ENCODE measurements at places on chromosomes 2 and 18.

DNA sequence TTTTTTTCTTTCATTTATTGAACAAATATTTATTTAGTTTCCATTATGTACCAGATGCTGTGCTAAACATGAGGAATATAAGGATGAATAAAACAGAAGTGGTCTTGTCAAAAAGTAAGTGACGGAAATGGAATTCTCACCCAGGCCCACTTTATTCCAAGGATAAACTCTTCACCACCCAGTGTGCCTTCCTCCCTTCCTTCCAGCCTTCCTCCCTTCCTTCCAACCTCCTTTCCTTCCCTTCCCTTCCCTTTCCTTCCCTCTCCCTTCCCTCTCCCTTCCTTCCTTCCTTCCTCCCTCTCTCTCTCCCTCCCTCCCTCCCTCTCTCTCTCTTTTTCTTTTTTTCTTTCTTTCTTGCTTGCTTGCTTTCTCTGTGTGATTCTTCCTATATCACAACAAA lies 240.8 kb downstream of the DPP10 start:
- DNase-seq, result no peak

GRCh38 chr2:10228611-10229365 lies 73.9 kb upstream of the HPCAL1 start:
- no peak for DNase-seq

GRCh38 chr2:58680755-58681310 lies 439.7 kb upstream of the FANCL start:
- DNase-seq, result peak; percentile 49

GRCh38 chr2:198991431-198991830 lies 466.3 kb downstream of the SATB2 start:
- DNase-seq, result no peak

DNA sequence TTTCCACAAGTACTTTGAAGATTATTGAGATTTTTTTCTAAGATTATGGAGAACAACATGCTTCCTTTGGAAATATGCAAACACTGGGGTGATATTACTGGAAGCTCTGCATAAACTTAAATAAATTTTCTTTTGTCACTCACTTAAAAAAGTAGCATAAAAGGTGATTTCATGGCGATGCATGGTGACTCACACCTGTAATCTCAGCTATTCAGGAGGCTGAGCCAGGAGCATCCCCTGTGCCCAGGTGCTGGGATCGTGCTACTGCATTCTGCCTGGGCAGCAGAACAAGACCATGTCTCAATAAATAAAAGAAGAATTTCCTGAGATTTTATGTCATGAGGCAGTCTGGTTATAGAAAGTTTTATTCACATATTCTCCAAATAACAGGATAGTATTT lies 679.1 kb upstream of the CDH2 start:
- no peak for DNase-seq

DNA sequence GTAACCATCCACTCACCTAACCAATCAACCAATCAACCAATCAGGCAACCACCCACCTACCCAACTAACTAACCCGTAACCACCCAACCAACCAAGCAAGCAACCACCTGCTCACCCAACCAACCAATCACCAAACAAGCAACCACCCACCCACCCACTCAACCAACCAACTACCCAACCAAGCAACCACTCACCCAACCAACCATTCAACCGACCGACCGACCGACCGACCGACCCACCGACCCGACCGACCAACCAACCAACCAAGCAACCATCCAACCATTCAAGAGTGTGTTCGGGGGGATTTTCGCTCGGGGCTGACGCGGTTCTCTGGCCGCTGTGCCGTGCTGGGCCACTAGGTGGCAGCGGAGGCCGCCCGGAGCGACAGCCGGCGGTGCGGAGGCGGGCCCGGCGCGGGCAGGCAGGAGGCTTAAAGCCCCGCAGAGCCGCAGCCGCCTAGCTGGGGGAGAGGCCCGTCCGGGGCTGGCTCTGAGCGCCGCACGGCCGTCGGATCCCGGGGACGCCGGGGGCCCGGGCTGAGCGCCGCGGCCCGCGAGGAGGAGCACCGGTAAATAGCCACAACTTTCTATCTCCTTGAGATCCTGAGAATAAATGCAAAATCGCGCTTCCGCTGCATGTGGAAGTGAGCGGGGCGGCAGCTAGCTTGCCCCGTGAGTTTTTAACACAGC lies at the start of gene MC5R:
Gene MC5R, plus strand, starts transcription at position 443 of the 689 bp plus-strand sequence. CDS start 1,617 bp downstream, outside the sequence.
- no peak for DNase-seq

DNA sequence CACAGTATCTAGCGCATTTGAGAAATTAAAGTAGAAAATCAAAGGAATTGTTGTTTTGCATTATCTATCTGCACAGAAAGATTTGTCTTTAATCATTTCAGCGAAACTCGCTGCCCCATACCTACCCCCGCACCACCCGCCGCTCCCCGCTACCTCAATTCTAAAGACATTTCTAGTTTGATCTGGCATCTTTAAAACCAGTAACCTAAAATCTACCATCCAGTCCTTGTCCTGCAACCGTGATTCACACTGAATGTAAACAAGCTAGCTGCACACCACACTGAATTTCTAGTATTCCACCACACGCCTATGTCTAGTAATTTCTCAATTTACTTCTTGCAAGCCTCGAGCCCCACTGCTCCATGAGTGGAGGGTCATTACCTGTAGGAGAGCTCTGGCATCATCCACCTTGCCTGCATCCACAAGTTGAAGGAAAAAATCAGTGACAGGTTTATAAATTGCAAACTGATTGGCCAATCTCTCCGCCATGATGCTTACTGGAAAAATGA lies 60.1 kb downstream of the ABCG8 start:
- no peak for DNase-seq

- no peak for DNase-seq
Observed at GRCh38 chr2:85706599-85707296, 12.6 kb downstream of the GNLY start.

GRCh38 chr2:229401171-229401865 lies 130.2 kb upstream of the PID1 start:
- no peak for DNase-seq

- no peak for DNase-seq
Observed at GRCh38 chr2:165969227-165969626, 15.7 kb upstream of the TTC21B start.

GRCh38 chr18:44887227-44887631 lies 206.5 kb downstream of the SETBP1 start:
- DNase-seq, result peak; percentile 17

- no peak for DNase-seq
Observed at GRCh38 chr2:204249437-204249836, 295.8 kb upstream of the PARD3B start.

DNA sequence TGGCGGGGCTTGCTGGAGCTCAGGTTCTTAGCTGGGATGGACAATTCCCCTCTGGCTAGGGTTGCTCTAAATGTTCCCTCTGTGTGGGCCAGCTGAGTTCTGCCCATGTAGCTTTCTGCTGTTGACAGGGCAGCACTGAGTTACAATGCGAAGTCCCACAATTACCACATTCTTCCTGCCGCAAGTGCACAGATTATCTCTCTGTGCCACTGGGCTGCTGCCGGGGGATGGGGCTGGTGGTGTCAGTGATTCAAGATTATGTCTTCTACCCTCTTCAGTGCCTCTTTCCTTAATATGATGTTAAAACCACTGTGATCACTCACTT lies 708.1 kb downstream of the SLC4A3 start:
- no peak for DNase-seq

Measured in NCI-H446 treated with DMSO at 0.1 percent for 48 hours (cell line).